Lung (tissue), 17 donors: ENCODE measurements at places on chromosomes 3 and 15. TPM values are rescaled to one million over a fixed set of nuclear protein-coding genes. Genes with fewer than 3 reads are reported as not detected.

The SLC22A13 gene
- not detected for total RNA-seq

The ERICH6 gene
- total RNA-seq = 0.49 TPM

The TMEM212 gene
- total RNA-seq = 16.5 TPM

The PTH1R gene
- total RNA-seq = 14.7 TPM

The ITGB5 gene
- total RNA-seq = 45.2 TPM
